ENCODE measurements at places on chromosomes 4 and X.
A peak's percentile ranks its signal among the peaks of the same experiment; 100 is the strongest.

DNA sequence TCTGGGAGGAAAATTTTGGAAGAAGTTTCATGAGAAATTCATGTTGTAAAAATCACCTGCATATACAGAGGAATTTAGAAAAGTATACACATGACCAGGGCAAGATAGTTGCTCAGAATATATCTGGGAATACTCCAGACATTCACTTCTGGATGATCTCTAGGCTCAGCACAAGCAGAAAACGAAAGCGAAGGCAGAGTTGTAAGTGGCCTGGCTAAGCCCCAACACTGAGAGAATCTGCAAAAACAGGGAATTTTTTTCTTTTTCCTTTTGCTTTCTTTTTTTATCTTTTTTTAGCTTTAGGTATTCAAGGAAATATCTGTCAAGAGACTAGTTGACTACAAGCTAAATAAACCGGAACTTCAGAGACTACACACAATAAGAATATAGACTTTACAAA lies 207.2 kb downstream of the FGF13 start:
- DNase-seq = no peak

DNA sequence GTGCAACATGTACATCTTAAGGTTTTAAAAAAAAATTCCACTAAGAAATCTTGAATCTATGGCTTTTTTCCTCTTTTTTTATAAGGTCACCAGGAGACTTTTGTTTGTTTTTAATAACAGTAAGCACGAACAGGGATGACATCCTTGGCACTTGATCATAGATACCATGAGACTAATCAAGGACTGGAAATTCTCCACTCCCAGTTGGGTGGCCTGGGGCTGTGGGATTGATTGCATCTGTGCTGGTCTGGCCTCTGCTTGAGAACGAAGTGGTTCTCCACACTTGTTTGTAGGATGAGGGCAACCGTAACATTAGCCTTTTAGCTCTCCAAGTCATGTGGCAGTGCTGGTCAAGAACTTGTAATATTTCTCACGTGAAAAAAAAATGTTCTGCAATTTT lies 35.4 kb downstream of the SNX25 start:
- DNase-seq = no peak

- DNase-seq = no peak
Observed at GRCh38 chr4:88937081-88937480, 119.9 kb downstream of the FAM13A start.

GRCh38 chr4:86961605-86962295 lies 26.9 kb downstream of the AFF1 start:
- DNase-seq = peak; percentile 36

DNA sequence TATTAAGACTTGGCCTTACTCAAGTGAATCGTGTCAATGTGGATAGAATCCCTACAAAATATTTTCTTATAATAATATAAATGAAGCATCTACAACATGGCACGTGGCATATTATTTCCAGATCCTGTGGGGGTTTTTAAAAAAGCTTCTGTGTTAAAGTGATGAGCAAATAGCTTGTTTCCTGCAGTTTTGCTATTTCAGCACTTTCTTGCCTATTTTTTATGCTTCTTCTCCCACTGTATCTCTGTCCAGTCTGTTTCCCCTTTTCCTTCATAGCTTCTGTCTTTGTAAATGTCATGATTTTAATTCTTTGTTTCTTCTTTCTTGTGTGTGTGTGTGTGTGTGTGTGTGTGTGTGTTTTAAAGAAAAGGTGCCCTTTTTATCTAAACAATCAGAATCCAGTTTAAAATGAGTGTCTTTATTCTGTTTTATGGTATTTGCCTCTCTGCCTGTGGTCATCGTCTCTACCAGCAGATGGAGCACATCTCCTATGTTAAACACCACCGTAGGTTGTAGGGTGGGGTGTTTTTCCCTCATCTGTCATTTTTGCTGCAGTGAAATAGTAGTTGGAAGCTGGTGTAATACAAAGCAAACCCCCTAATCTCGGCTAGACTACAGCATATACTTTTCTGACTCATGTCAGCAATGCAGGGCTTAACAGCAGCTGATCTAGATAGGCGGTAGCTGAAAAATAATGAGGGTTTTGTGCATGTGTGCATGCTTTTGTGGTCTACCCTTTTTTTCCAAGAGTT lies 33.1 kb downstream of the FTHL17 start:
- DNase-seq = no peak

DNA sequence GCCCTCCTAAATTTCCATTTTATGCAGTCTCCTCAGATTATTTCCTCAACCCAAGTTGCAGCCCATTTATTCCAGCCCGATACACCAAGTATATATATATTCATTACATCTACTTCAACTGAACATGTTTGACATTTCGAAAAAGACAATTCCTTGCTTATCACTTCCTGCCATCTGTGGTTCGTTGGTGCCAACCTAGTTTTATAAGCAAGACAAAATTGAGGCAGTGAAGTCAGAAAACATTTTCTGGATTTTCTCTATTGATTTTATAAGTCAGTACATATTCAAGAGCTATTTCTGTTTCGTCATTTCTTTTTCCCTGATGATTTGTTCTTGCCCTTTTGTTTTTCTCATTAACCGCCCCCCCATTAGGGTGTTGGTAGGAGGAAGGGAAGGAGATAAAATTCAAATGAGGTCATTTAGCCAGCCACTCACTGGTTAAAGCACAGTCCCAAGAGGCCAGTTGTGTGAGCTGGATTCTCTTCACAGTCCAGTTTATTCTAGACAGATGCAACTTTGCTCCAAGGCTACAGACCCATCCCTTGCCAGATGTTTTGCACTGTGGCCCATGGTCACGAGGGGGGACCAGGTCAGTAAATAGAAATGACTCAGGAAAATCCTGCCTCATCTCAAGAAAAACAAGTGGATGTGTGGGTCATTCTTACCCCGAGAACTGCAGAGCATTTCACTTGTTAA lies 20.3 kb upstream of the VEGFD start:
- DNase-seq = no peak

DNA sequence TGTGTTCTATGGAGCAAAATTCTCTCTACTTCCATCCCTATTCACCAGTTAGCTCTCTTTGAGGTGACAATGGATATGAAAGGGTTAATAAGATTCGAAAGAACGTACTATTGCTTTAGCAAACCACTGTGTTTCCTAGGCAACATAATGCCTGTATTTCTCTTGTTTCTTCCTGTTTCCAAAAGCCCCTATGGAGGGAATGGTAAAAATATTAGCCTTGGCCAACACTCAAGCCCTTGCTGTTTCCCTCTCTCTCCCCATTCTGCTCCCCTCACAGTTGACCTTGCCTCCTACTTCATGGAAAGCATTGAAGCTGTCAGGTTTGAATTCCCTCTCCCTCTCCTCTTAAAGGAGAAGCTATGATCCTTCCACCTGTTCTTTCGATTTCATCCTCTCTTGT lies 9.6 kb upstream of the PGRMC1 start:
- DNase-seq = no peak

DNA sequence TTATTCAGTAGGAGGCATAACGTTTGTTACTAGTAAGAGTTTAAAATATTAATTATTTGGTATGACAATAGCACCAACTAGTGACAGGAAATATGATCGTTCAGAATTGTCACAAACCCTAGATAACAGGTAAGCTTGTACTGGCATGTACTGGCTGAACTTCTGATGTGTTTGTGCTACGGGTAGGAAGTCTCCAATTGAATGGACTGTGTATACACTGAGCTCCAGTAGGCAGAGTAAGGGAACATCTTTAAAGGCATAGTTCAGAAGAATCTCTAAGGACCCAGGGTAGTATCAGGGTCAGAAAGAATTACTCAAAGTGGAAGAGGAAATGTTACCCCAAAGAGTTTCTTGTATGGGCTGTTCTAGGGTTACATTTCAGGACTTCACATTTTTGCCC lies 230.4 kb downstream of the EDA2R start:
- no peak for DNase-seq

- DNase-seq = no peak
Observed at GRCh38 chr4:36944232-36944631, 300.3 kb upstream of the NWD2 start.

DNA sequence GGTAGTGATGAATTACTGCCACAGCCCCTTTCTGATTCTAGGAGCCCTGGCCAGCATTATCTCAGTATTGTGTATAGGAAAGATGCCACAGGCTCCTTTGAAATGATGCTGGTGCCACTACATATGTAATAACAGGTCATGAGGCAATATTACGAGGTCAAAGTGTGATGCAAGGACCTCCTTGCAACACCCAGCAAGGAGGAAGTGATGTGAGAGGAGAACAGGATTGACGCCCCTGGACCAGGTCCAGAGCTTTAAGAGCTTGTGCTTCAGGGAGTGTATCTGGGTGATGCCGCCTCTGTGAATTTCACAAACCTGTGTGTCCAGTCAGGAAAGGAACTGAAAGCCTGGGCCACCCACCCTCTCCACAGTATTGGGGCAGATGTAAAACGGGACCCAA lies 261.8 kb downstream of the MID1IP1 start:
- DNase-seq = no peak

- DNase-seq = no peak
Observed at GRCh38 chr4:183636503-183636902, 22.5 kb downstream of the RWDD4 start.

DNA sequence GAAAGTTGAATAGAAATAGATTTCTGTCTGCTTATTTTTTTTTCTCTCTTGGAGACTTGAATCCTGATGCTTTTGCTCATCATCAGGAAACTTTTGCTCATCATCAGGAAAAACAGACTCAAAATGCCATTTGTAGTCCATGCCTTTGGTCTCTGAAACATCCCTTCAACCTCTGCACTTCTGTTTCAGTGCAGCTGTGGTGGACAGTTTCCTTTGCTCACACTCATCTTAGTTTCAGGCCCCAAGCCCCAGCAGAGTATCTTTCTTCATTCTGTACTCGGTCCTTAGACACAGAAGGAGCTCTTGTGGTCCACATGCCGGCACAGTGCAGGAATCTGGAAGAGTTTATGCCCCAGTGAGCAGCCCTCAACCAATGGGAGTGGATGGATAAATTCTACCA lies 337.9 kb downstream of the PPP3CA start:
- no peak for DNase-seq

- DNase-seq = no peak
Observed at GRCh38 chr4:166637816-166638215, 596.5 kb downstream of the SPOCK3 start.

DNA sequence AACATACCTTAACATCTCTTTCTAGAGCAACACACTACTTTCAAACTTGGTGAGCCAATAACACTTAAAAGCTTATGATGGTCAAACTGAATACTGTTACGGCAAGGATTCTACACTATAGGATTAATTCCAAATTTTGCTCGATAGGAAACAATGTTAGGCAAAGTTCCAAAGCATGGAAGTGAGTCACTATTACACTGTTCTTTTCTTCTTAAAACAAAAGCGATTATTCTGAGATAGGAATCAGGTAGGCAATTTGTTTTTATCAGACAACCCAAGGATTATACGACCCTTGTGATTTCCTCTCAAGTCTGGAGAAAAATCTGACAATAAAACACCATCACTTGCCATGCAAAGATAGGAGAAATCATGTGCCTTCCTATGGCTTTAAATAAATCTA lies 81.5 kb downstream of the HUWE1 start:
- no peak for DNase-seq

- no peak for DNase-seq
Observed at GRCh38 chr4:165855191-165855590, 17.8 kb upstream of the TLL1 start.

DNA sequence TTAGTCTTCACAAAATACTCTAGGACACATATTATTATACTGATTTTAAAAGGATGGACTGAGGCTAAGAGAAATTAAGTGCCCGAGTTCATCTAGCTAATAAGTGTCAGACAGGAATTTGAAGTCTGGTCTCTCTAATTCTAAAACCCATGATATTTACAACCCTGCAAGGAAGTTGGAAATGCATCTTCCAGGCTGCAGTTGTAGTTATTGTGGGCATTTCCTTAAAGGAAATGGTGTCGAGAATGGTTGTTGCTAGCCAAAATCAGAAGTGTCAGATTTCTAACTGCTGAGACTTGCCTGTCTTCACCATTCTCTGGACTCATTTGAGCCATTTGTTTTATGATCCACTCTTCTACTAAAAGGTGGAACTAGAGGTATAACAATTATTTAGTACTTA lies 82.5 kb downstream of the FAT4 start:
- no peak for DNase-seq

DNA sequence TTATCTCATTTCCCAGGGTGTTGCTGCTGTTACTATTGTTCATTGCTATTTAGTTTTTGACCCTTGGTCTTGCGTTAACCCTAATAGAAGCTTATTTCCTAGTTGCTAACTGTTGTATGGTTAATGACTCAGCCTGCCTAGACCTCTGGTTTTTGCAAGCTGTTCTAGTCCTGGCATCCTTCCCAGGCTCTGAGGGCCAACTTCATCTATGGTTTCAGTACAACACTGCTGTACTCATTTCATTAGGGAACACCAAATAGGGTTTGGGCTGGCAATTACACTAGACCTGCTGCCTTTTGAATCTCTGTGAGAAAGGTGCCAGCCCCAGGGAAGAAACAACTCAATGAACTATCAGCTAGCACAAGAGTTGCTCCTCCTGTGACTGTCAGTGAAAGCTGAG lies 59.6 kb downstream of the DCX start:
- DNase-seq = no peak

DNA sequence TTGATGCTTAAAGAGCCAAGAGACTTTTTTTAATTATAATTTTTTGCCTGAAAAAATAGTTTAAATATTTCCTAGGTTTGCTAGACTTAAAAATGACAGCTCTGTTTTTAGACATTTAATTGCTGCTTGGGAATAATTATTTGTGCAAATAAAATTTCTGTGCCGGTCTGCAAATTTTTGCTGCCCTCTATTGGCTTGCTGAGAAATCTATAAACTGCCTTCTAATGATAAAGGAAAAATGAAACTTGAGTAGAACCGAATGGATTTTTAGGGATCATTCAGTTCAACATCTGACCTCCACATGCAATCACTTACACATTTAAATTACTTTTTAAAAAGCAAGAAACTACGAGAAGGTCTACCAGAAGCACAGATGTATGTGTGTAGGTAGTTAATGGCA lies 434.0 kb downstream of the FAM133A start:
- DNase-seq = no peak

DNA sequence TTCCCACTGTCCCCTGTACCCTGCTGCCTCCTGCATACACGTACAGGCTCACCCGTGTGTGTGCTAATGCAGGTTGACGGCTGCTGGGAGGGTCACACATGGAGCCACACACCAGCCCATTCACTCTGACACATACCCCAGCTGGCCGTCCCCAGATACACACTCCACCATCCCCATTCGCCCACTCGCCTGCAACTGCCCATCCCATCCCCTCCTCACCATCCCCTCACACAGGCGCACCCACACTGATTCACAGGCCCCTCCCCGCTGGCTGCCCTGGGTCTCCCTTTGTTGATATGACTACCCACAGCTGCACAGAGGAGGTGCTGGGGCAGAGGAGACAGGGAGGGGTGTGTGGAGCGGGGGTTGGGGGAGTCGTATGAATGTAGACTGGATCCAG lies 25.7 kb downstream of the PJA1 start:
- no peak for DNase-seq

GRCh38 chrX:2401590-2402360 lies 99.0 kb downstream of the DHRSX start:
- no peak for DNase-seq
